ENCODE measurements at places on chromosomes 1 and 21.

- no peak for DNase-seq
These were observed 20.4 kb downstream of the USP33 start for GRCh38 chr1:77739235-77739634.

- DNase-seq: no peak
These were observed 12.4 kb upstream of the KRTAP19-8 start for GRCh38 chr21:31050577-31051157.

DNA sequence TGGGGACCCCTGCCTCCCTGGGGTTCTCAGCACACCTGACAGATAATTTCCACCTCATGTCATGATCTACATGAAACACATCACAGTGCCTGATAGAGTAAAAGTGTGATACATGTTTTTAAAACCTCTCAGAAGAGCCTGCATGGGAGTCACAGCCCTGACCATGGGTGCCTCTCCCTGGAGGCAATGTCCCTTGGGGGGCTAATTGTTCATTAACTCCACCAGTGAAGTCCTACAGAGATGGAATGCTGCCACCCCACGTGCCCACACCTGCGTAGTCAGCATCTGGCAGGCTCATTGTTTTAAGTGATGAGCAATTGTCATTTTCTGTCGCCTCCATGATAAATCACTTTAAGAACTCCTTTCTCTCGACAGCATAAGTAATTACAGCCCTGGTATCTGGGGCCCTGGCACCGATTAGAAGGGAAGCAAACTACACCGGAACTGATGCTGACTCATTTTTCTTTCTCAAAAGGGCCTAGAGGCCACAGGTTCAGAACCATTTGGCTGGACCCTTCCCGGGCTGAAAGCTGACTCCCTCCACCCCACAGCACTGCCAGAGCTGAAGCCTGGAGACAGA lies 109.6 kb upstream of the GJB5 start:
- no peak for DNase-seq

DNA sequence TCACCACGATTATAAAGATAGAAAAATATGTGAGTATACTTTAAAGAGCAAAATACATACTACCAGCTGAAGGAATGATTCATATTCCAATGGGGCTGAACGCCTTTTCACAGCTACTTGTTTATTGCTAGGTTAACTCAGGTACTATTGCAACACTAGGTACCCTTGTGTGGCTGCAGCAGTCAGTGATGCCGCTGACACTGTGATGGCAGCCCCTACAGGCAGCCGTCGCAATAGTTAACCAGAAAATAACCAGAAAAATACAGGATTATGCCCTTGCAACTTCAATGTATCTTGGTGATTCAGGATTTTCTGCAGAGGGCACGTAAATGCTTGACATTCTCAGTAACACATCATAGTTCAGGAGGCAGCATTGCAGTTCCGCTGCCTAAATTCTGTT lies 1.6 kb upstream of the MARK1 start:
- DNase-seq: no peak

- no peak for DNase-seq
These were observed 730 bp downstream of the ZCCHC17 start for GRCh38 chr1:31297277-31298247.

GRCh38 chr1:7688659-7689058 lies 82.4 kb upstream of the VAMP3 start:
- DNase-seq: no peak

DNA sequence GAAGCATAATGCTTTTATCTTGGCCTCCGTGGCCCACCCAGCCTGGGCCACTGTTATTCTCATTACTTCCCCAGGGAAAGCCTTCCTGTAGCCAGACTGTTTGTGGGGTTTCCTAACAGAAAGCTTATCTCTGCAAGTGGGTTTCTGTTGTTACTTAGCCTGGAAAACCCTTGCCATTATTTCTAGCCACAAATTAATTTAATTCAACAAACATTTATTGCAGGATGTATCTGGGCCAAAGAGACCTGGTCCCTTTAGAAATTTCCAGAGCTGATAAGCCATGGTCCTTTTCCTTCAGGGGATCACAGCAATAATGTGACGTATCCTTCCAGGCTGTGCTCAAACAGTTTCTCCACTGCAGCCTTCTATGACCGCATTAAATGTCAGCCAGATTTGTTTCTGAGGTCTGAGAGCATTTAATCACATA lies 20.9 kb downstream of the TNN start:
- DNase-seq: no peak

DNA sequence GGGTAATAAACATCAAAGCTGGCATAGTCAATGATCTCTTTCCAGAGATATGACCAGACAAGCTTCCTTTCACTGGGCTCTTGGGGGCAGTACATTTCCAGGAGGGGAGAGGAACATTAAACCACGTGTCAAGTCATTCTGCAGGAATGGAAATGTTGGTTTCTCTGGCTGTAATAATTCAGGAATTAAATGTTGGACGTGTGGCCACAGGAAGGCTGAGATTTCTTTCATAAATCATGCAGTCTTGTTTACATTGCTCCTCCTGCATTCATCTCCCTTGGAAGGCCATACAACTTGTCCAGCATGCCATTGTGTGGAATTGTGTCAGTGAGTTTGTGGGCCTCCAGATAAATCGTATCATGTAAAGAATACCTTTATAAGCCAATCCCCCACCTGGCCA lies 259.2 kb downstream of the ADGRL2 start:
- no peak for DNase-seq

GRCh38 chr1:91406773-91407389 lies 2.2 kb upstream of the HFM1 start:
- no peak for DNase-seq

GRCh38 chr1:228155596-228156514 lies 6.1 kb downstream of the GJC2 start:
- no peak for DNase-seq
